ENCODE measurements at places on chromosomes 7 and 10.
A peak's percentile ranks its signal among the peaks of the same experiment; 100 is the strongest.

DNA sequence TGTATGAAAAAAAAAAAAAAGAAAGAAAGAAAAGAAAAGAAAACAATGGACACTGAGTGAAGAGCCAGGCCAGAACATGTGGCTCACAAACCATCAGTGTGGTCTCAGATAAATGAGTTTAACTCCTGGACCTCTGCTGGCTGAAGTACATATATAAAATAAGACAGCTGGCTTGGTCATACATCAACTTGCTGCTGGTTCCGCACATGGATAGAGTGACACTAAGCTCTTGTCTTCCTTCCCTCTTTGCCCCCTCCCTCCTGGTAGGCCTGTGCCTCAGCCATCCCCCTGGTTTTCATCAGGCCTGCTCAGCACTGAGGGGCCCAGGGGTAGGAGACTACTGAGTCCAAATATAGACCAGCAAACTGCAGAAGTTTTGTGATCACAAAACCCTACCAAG, 58.1 kb upstream of the DGKI start:
- no peak for DNase-seq

GRCh38 chr7:135095450-135095849, 52.4 kb upstream of the TMEM140 start:
- DNase-seq = no peak

DNA sequence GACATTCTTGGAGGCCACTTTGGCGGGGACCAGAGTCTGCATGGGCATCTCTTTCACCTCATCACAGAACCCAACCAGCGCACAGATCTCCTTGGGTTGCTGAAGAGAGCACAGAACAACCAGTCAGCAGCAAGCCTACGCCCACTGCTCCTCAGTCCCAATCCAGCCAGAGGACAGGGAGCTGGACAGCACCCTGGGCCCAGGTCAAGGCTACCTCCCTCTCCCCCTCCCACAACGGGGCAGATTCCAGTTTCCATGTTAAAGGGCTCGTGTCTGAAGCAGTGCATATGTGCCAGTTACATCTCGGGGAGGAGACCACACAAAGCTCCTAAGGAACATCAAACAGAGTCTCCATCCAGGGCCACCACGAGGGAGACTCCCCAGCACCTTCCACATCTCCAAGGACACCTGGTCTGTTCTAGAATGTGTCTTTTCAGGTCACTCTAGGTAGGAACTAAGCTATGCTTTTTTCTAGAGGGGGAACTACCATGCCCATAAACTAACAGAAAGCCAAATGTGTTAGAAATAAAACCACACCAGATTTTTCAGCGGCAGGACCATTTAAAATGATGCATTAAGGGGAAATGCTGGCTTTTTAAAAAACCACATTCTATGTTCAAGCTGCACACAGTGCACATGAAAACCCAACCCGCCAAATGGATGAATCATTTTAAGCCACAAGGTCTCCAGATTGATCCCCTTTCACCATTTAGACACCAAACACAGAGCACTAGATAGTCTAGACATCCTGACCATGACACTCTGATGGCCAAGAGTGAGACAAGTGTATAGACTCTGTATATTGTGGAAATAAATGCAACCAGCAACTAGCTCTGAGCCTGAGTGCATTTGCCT, 28.9 kb downstream of the PSAP start:
- no peak for DNase-seq

- peak; percentile 11 for DNase-seq
Measured at GRCh38 chr10:97922022-97922758, 72.5 kb downstream of the GOLGA7B start.

DNA sequence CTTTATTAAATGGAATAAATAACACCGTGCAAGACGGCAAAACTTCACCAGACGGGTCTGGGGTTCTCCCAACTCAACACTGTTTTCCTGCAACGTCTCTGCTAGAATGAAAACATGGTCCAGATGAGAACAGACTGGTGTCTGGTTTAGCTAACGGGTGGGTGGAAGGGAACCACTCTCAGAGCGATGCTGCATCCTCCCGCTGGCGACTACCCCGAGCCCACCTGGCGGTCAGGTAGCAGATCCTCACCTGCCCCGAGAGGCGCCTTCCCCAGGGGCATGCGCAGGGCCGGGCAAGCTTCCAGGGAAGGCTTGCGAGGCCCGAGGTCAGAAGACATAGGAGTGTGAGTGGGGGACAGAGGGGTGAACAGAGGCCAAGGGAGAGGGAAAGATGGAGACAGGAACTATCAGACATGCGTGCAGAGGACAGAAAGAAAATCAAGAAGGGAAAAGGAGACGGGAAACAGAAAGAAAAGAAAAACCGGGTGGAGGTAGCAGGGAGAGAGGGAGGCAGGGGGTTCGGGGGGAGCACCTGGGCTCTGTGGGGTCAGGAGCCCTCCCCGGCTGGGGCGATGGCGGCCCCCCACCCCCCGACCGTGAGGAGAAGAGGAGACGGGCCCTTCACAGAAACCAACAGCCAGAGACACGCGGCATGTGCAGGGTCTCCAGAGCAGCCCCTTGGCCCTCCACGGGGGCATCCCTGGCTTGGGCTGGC, 222.0 kb downstream of the MAD1L1 start:
- no peak for DNase-seq

- no peak for DNase-seq
Measured at GRCh38 chr7:93092757-93093370, 24.9 kb downstream of the SAMD9 start.

- DNase-seq = no peak
Measured at GRCh38 chr10:20407357-20407756, 489.8 kb downstream of the NEBL start.

DNA sequence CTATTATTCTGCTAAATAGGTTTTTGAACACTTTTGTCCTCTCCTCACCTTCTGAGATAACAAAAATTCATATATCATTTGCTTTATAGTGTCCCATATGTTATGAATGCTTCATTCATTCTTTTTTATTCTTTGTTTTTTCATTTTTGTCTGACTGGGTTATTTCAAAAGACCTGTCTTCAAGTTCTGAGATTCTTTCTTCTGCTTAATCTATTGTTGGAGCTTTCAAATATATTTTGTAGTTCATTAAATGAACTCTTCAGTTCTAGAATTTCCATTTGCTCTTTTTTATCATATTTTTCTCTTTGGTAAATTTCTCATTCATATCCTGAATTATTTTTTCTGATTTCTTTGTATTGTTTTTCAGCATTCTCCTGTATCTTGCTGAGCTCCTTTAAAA, 53.1 kb upstream of the SCIN start:
- no peak for DNase-seq

GRCh38 chr7:17298840-17299482, 509 bp downstream of the AHR start:
- DNase-seq = no peak

GRCh38 chr10:306007-306674, 170.9 kb downstream of the ZMYND11 start:
- no peak for DNase-seq

DNA sequence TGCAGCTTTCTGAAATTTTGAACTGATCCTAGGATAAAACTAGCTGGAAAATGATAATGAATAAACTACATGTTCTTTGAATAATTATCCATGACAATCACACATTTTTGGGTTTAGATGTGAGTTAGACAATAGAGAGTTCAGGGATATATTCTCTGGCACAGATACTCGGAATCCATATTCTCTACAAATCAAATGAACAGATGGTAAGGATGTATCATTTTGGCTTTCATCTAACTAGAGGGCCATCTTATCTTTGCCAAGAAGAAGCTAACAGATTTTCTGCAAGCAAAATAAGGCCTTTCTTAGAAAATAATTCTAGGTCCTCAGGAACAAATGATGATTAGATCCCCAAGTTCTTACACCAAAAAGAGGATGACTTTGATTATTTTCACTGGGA, 355.9 kb upstream of the C7orf33 start:
- no peak for DNase-seq

- no peak for DNase-seq
Measured at GRCh38 chr10:112848228-112848627, 101.8 kb upstream of the TCF7L2 start.

GRCh38 chr7:106792233-106792926, 72.7 kb upstream of the PIK3CG start:
- no peak for DNase-seq

DNA sequence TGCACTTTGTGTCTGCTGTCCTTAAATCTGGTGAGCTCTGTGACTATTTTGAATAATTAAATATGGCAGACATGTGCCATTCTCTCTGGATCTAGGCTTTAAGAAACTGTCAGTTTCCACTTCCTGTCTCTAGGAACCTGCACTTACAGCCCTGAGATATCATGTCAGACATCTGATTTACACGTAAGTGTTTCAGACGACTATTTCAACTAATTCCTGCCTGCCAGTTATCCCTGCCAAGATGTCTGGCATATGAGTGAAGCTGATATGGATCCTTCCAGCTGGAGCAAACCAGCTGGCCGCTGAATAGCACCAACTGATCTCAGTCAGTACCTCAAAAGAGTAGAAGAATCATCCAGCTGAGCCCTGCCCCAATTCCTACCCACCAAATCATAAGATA, 362.2 kb upstream of the SMIM30 start:
- no peak for DNase-seq

- DNase-seq = no peak
Measured at GRCh38 chr10:124904796-124905195, 37.1 kb upstream of the ZRANB1 start.

- DNase-seq = no peak
Measured at GRCh38 chr7:74351836-74352235, 62.6 kb downstream of the CLIP2 start.

- DNase-seq = no peak
Measured at GRCh38 chr10:118730756-118731456, 23.9 kb downstream of the CACUL1 start.

GRCh38 chr10:131743190-131744151, 157.3 kb upstream of the PPP2R2D start:
- DNase-seq = no peak

DNA sequence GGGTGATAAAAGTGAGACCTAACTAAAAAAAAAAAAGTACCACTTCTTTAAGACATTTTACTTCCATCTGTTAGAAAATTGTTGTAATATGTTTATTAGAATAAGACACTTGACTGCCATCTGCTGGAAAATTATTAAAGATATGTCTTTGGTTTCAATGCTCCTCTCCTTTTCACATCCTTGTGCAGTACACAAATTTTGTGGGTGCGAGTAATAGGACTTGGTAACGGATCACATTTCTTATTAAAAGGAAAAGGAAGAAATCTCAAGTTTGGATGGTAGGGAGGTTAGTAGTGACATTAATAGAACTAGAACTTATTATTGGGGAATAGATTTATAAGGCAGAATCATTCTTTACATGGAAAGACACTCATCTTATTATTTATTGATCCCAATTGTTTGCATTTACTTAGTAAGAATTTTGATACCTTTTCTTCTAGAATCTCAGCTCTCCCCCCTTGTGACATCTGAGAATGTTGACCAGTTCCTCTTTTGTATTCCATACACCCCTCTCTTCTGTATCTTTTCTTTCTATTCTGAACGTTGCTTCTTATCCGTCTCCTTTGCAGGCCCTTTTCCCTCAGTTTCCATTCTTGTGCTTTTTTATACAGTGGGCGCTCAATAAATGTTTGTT, 43.0 kb upstream of the RPA3 start:
- DNase-seq = peak; percentile 40

DNA sequence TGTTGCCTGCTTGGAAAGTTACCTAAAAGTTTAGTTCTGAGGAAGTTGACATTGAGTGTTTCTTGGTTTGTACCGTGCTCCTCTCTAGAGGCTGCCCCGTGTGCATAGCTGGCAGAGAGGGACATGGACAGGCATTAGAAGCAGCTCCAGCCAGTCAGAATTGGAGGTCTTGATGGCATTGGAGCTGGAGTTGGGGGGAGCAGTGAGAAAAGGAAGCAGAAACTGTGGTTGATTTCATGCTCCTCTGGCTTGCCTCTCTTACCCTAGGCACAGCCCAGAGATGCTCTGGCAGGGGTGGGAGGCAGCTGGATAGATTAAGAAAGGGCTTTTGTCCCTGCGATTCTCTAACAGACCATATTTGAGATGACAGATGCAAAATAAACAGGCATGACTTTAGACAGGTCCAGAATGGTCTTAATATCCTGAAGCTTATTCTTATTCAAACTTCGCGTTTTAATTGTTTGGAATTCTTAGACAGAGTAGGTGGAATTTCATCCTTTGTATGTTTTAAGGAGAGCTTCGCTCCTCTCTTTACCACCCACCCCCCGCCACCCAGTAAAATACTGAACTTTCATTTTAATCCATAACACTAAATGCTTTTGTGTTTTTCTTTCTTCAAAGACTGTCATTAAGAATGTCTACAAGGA, 73.5 kb upstream of the GLCCI1 start:
- DNase-seq = no peak

DNA sequence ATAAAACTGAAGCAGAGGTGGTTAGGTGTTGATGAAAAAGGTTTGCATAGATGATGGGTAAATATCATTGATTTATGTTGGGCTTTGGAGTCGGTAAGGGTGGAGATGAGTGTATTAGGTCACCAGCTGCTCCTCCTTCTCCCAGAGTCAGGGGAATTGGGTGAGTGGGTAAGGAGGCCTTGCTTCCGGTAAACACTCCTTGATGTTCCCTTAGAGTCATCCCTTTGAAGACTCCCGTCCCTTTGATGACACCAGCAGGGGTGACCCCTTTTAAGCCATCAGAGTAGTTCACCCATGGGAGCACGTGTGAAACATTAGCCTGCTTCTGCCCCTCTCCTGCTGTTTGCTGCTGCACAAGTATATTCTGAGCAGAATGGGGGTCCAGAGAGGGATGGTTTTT, 92.2 kb upstream of the DKK1 start:
- DNase-seq = no peak

DNA sequence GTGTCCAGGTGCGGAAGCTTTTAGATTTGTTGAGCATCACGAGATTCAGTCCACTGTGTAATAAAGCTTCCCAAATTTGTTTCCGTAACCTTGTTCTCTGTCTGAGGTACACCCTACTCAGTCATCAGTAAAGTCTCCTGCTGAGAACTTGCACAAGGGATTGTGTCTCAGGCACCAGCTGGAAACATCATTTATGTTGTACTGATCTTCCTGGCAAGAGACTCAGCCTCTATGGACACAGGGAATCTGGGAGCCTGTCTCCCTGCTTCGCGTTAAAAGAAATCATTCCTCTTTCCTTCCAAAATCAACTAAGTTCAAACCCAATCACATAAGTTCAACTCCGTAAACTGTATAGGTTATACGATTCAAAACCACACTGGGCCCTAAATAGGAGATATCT, 336.8 kb downstream of the GPR37 start:
- DNase-seq = peak; percentile 39

- no peak for DNase-seq
Measured at GRCh38 chr7:101598422-101598985, 30.6 kb downstream of the MYL10 start.

DNA sequence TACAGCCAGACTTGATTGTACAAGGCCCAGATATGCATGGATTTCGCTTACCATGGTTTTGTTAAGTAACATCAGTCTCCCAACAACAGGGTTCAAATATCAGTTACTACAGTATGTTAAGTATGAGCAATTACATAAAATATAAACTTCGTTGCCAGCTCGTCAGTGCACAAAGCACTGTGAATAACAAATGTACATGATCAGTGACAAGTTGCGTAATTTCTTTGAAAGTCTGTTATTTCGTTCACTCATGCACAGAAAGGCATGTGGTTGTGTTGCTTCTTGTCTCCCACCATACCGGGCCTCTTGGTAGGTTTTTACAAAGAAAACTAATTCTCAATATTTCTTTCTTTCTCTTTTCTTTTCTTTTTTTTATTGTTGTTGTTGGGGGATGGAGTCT, 12.5 kb upstream of the ZNF487 start:
- DNase-seq = no peak

- DNase-seq = no peak
Measured at GRCh38 chr10:112907893-112908292, 42.2 kb upstream of the TCF7L2 start.

GRCh38 chr7:100823140-100823525, 4.2 kb downstream of the EPHB4 start:
- DNase-seq = no peak
